ENCODE measurements at places on chromosomes 1 and 21. TPM values are rescaled to one million over a fixed set of nuclear protein-coding genes. Genes with fewer than 3 reads are reported as not detected.

FRRS1 gene
- total RNA-seq: 0.38 TPM

SAMSN1 gene
- 0.13 TPM for total RNA-seq

GFI1 gene
- total RNA-seq: not detected

SON gene
- total RNA-seq: 83.2 TPM

CLEC20A gene
- not detected for total RNA-seq

KIAA1614 gene
- 4.0 TPM for total RNA-seq

MMEL1 gene
- total RNA-seq: 3.6 TPM

DNASE2B gene
- total RNA-seq: not detected

OR2T11 gene
- not detected for total RNA-seq

CR1 gene
- not detected for total RNA-seq

PROX1 gene
- 56.4 TPM for total RNA-seq

GJA4 gene
- 70.5 TPM for total RNA-seq

LRRC7 gene
- total RNA-seq: 0.13 TPM

ELAPOR1 gene
- 0.26 TPM for total RNA-seq

VWA5B1 gene
- total RNA-seq: not detected

CLDN17 gene
- total RNA-seq: not detected

RAP1GAP gene
- total RNA-seq: not detected

PPIAL4G gene
- total RNA-seq: not detected

ASCL5 gene
- total RNA-seq: not detected

CRNN gene
- not detected for total RNA-seq

RFX5 gene
- total RNA-seq: 48.7 TPM

CADM3 gene
- not detected for total RNA-seq

PLEKHN1 gene
- total RNA-seq: 0.51 TPM

SLC2A5 gene
- 0.13 TPM for total RNA-seq

TMEM52 gene
- 0.13 TPM for total RNA-seq

BTBD8 gene
- total RNA-seq: 2.3 TPM

MYBPH gene
- total RNA-seq: not detected

ALDH4A1 gene
- 16.4 TPM for total RNA-seq

FMOD gene
- total RNA-seq: 63.0 TPM

NEK2 gene
- 18.5 TPM for total RNA-seq

PGLYRP3 gene
- total RNA-seq: not detected

SCCPDH gene
- total RNA-seq: 52.2 TPM

SH2D5 gene
- total RNA-seq: 0.26 TPM

EYA3 gene
- total RNA-seq: 11.4 TPM

DENND2D gene
- 1.4 TPM for total RNA-seq

TAL1 gene
- total RNA-seq: 77.9 TPM

SPRR3 gene
- not detected for total RNA-seq

CNIH3 gene
- 1.5 TPM for total RNA-seq

FABP3 gene
- 1.3 TPM for total RNA-seq

ZNF683 gene
- not detected for total RNA-seq

IFNLR1 gene
- total RNA-seq: not detected

CYP4A11 gene
- total RNA-seq: not detected

FCRL4 gene
- not detected for total RNA-seq

AGMAT gene
- 0.38 TPM for total RNA-seq

NFYC gene
- 13.0 TPM for total RNA-seq

SEC22B gene
- 22.0 TPM for total RNA-seq

MX2 gene
- 0.51 TPM for total RNA-seq

PRKAA2 gene
- 1.7 TPM for total RNA-seq

DFFA gene
- total RNA-seq: 43.5 TPM

MATN1 gene
- total RNA-seq: under 0.01 TPM

KTI12 gene
- total RNA-seq: 11.8 TPM

SFN gene
- total RNA-seq: 0.13 TPM

OR4F29 gene
- total RNA-seq: not detected

TTC39A gene
- total RNA-seq: 3.5 TPM

SH2D1B gene
- 0.13 TPM for total RNA-seq

KRTAP10-4 gene
- total RNA-seq: not detected

NOS1AP gene
- total RNA-seq: 0.13 TPM

NBPF10 gene
- 0.51 TPM for total RNA-seq

GPR161 gene
- 11.9 TPM for total RNA-seq

IGSF3 gene
- total RNA-seq: 53.7 TPM
